Upper lobe of right lung (tissue), 1 donor: ENCODE measurements at places on chromosomes 5 and 9.

DNA sequence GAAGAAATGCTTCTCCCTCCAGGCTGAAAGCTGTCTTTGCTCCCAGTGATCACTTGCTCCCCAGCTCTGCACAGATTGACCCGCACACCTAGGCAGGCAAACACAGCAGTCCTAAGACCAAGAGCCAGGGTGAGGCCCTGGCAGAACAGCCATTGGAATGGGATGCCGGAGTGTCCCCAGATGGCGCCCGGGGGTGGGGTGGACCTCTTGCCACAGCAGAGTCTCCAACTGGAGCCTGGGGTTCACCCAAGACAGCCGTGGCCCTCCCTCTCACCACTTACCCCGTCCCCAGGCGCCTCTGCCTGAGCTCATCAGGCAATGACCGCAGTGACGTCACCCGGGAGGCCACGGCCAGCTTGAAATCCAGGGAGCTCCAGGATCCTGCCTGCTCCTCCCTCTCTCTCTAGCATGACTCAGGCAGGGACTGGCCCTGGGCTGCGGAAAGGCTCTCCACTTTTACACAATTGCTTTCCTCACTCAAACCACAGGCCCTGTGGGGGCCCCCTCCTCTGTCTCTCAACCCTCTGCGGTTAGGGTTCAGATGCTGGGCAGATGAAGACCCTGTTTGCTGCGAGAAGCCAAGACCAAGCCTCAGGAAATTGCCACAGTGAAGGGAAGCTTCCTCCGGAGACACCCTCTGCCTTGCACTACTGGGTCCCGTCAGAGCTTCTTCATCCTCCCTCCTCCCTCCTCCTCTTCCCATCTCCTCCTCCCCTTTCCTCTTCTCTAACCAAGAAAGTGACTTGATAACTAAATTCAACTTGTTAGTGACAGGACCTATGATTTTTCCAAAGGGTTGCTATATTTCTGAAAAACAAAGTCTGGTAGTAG, 24.3 kb upstream of the PTGES start:
- DNase-seq = peak; percentile 91

- DNase-seq = peak; percentile 80
Measured at GRCh38 chr9:127979333-127980059, 1.3 kb downstream of the EEIG1 start.

DNA sequence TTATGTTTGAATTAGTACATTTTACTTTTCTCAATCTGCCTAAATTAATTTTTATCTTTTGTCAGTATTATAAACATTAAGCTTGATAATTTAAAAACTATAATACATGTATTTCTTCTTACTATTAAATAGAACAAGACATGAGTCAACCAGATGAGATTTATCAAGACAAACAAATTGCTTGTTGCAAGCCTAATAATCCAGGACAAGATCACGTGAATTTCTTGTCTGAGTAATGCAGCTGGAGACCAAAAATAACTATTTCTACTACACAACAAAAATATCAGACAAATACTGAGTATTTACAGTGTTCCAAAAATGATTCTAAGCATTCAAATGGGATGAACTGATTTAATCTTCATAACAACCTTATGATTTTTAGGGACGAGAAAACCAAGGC, 339.1 kb upstream of the PRR16 start:
- DNase-seq = no peak

DNA sequence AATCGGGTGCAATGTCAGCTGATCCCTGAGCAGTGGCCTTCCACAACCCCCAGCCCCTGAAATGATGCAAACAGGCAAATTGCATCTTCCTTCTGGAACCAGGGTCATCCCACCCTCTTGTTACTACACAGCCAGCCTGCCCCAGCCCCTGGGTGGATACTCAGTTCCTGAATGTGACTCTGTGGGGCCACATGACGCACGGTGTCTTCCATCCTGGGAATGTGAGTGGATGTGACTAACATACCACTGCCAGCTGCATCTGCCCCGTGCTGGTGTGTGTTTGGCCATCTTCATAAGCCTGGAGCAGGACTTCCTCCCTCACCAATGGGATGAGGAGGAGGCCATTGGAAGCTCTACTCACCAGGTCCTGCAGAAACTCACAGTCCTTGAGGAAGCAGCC, 257.9 kb upstream of the ADAMTS16 start:
- no peak for DNase-seq

DNA sequence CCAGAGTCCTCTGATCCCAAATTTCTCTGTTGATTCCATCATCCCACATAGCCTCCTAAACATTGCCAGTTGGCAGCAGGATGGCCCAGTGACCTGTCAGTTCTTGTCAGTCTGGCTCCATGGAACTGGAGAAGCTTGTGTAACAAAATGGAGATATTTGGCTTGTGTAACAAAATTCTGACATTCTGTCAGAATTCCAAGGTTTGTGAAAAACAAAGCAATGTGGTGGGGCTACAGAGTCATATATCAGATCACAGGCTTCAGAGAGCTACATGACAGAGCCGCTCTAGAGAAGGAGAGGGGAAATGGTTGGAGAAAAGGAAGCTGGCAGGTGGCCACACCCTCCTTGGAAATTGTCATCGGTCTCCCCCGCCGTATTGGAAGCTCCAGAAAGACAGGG, 75.4 kb upstream of the MAN2A1 start:
- DNase-seq = no peak

- no peak for DNase-seq
Measured at GRCh38 chr5:85841653-85842052, 776.1 kb upstream of the COX7C start.
